ENCODE measurements at places on chromosomes 4 and X. TPM values are rescaled to one million over a fixed set of nuclear protein-coding genes. Genes with fewer than 3 reads are reported as not detected.

GRCh38 chr4:169658975-169659715 lies 38.8 kb downstream of the CLCN3 start:
- peak; percentile 0 for DNase-seq

GRCh38 chrX:37958525-37959211 lies 47.7 kb upstream of the SYTL5 start:
- no peak for DNase-seq

- no peak for DNase-seq
These were observed 1.5 kb downstream of the TMEM271 start for GRCh38 chr4:574346-575161.

The ARHGAP36 gene
- not detected for total RNA-seq

GRCh38 chr4:48546336-48546735 lies 56.3 kb downstream of the ZAR1 start:
- DNase-seq: peak; percentile 13

- DNase-seq: no peak
These were observed 28.5 kb downstream of the ACSL4 start for GRCh38 chrX:109704563-109704962.

DNA sequence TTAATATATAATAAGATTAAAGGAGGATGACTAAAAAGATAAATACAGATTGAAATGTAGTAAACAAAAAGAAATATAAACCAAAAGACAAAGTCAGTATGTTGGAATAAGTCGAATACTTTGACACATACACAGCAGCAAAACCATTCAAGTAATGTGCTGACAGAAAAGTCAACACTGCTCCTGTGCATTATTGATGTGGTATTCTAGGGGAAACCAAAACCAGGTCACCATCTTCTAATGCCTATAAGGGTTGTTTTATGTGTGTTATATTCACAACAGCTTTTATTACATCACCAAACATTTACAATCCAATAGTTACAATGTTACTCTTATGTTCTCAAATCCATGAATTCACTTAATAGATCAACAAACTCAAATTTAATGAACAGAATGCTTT lies 111.8 kb upstream of the DKK2 start:
- no peak for DNase-seq

The XPNPEP2 gene
- total RNA-seq: not detected

The CXCL11 gene
- 9.8 TPM for total RNA-seq

The EXOC1L gene
- total RNA-seq: not detected

DNA sequence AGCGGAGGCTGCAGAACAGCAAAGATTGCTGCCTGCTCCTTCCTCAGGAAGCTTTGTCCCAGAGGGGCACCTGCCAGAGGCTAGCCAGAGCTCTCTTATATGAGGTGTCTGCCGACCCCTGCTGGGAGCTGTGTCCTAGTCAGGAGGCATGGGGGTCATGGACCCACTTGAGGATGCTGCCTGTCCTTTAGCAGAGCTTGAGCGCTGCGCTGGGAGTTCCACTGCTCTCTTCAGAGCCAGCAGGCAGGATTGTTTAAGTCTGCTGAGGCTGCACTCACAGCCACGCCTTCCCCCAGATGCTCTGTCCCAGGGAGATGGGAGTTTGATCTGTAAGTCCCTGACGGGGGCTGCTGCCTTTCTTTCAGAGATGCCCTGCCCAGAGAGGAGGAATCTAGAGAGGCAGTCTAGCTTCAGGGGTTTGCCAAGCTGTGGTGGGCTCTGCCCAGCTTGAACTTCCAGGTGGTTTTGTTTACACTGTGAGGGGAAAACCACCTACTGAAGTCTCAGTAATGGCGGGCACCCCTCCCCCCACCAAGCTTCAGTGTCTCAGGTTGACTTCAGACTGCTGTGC lies 10.9 kb downstream of the DCK start:
- DNase-seq: no peak

GRCh38 chr4:21879187-21879586 lies 69.4 kb downstream of the KCNIP4 start:
- DNase-seq: no peak

DNA sequence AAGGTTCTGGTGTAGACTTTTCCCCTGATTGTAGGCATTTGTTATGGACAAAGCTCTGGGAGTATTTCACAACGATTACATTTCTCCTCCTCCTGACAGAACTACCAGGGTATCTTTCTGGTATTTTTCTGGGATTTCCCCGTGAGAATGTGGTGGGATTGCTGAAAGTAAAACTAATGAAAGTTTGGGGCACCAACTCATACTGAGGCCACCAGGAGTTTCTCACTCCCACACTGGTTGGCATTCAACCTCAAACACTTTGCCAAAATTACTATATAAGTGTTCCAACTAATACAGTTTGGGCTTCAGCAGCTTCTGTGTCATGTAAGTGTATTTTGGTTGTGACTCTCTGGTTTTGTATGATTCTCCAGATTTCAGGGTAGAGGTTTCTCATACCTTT lies 855.1 kb downstream of the GLUD2 start:
- peak; percentile 7 for DNase-seq

The TBC1D19 gene
- 49.4 TPM for total RNA-seq

DNA sequence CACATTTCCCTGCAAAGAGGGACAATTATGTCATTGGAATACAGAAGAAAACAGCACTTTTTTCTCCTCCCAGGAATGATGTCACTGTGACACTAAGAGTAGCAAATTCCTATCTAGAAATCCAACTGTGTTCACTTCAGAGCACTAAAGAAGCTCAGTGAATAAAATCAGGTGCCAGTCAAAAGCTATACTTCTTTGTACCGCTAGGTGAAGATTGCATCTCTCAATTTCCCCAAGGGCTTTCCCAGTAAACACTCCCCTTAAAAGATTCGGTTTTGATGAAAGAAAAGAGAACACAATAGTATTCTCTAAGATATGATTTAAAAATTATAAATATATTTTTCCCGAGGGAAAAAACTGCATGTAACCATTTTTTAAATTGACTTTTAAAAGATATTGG lies 104.7 kb upstream of the MID1 start:
- DNase-seq: peak; percentile 1

GRCh38 chr4:74054483-74055047 lies 16.1 kb upstream of the CXCL3 start:
- DNase-seq: no peak

- DNase-seq: peak; percentile 11
These were observed 213.6 kb upstream of the NRK start for GRCh38 chrX:105608745-105609144.

- no peak for DNase-seq
These were observed 14.9 kb upstream of the CYTL1 start for GRCh38 chr4:5034206-5034605.

The AWAT2 gene
- not detected for total RNA-seq

- DNase-seq: no peak
These were observed 177.0 kb upstream of the ATP6AP2 start for GRCh38 chrX:40403757-40404156.

DNA sequence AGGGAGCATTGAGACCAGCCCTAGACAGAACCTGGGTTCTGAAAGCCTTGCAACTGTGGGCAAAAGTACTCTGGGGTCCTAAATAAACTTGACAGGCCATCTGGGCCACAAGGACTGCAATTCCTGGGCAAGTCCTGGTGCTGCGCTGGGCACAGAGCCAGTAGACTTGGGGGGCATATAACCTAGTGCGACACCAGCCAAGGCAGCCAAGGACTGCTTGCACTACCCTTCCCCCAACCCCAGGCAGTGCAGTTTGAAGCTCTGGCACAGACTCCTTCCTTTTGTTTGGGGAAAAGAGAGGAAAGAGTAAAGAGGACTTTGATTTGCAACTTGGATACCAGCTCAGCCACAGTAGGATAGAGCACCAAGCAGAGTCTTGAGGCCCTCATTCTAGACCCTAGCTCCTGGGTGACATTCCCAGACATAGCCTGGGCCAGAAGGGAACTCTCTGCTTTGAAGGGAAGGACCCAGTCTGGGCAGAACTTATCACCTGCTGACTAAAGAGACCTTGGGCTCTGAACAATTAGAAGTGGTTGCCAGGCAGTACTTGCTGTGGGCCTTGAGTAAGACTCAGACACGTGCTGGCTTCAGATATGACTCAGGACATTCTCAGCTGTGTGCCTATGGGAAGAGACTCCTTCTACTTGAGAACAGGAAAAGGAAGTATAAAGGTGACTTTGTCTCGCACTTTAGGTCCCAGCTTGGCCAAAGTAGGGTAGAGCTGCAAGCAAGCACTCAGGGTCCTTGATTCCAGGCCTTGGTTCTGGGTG lies 522.8 kb downstream of the GLUD2 start:
- DNase-seq: peak; percentile 8

The UCP1 gene
- total RNA-seq: 0.34 TPM

- DNase-seq: peak; percentile 44
These were observed 141.4 kb downstream of the PPP3CA start for GRCh38 chr4:101205916-101206315.

DNA sequence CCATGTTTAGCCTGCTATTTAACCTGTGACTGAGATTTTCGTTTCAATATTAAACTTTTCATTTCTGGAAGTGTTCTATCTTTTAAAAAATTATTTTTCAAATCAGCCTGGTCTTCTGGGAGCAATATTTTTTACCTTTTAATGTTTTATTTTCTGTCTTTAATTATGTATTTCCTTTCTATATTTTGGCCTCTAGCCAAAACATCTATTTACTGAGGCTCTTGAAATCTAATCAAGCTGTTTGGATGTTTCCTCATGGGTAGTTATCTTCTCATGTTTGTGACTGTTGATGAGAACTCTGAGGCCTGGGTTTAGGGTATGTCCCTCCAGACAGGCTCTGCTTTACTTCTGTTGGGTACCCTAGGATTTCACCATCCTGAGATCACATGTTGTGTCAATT lies 10.3 kb upstream of the SLC10A4 start:
- no peak for DNase-seq

DNA sequence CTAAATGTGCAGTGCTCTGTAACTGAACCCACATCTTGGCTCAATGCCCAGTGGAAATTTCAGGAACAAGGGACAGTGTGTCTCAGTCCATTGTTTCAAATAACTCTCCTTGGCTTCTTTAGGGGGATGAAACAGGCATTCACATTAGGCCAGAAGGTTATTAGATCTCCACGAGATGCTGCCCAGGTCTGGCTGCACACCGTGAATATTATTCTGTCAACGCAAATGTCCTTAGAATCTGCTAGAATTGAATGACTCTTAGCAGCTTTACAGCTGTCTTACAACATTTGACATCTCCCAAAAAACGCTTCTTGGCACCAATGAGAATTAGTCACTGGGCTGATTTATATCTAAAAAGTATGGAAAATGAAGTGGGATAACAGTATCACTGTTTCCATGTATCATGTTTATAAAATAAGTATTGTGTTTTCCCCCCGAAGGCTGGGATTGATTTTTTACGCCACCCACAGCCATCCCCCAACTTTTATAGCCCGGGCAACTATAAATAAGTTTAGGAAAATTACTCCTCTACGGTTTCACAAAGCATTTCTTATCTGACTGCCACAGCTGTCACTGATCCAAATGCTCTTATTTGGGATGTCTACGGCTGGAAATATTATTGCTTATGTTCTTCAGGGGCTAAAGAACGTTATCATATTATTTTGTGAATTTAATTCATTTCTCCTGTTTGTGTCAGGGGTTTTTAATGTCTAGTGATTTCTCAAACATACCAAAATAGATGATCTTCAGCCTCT lies 559.7 kb upstream of the FAT1 start:
- DNase-seq: no peak

The SPOCK3 gene
- total RNA-seq: not detected

DNA sequence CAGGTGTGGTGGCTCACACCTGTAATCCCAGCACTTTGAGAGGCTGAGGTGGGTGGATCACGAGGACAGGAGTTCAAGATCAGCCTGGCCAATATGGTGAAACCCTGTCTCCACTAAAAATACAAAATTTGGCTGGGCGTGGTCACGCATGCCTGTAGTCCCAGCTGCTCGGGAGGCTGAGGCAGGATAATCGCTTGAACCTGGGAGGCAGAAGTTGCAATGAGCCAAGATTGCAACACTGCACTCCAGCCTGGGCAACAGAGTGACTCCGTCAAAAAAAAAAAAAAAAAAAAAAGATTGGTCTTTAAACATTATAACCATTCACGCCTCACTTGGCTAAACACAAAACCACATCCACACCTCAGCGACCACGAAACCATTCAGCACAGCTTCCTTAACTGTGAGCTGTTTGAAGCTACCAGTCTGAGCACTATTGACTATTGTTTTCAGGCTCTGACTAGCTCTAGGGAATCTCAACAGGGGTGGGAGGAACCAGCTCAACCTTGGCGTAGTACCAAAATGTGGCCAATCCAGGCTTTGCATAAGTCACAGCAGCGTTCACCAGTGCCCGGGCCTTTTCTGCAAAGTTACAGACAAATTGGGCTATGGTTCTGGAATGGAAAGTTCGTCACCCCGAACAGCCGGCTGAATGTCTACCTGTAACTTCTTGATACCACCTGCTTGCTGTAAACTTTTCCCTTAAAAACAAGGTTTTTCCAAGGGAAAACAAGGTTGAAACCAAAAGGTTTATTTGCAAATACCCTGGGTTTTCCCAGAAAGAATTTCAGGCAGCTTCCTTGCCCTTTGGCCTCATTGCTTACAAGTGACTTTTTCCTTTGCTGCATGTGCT lies 73.6 kb upstream of the DHX15 start:
- peak; percentile 95 for DNase-seq

- no peak for DNase-seq
These were observed 24.8 kb upstream of the MAP3K15 start for GRCh38 chrX:19540076-19540475.

- DNase-seq: no peak
These were observed 2.1 kb downstream of the LOC101059915 start for GRCh38 chrX:71669492-71669891.

- no peak for DNase-seq
These were observed 6.5 kb upstream of the MRPL1 start for GRCh38 chr4:77856152-77856551.

GRCh38 chrX:106899276-106899675 lies 3.9 kb downstream of the RIPPLY1 start:
- DNase-seq: no peak

Measured in Daoy (cell line).